GM13977 (cell line): ENCODE measurements at places on chromosomes 7 and 10.

DNA sequence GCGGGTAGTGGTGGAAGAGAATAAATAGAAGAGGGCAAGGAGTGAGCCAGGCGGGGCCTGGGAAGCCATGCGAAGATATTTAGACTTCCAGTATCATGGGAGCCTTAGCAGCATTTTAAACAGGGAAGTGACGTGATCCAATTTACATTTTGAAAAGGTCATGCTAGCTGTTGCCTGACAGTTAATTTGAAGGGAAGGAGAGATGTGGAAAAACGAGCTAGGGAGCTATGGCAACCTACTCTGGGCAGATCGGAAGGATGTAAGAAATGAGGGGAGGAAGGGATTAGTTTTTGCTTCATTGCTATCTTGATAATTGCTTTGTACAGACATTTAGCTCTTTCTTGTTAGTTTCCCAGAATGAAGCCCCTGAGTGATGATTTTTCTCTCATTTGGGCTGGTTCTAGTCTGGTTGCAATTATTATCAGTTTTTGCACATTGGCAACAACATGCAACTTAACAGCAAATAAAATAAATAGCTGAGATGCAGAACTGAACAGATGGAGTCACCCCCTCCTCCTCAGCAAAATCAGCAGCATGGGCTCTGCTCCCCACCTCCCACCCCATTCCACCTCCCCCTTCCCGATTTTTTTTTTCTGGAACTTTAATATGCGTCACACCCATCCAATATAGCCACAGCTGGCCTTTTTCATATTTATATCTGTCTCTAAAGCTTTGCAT is 13.0 kb upstream of the CALU start:
- no peak for DNase-seq

DNA sequence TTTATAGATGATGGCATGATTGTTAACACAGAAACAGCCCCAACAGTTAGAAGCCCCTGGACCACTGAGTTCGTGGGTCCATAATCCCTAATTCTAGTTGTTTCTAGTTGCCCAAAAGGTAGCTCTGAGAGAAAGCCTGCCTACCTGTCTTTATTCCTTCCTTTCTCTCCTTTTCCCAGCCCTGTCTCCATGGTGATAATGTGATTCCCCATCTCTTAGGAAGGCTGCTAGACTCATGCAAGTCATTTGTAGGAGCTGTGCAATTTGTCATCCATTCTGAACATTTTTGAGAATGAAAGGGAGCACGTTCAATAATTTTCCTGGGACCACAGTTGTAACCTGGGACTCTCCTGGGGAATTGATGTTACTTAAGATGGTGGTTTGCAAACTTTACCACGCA is 183.4 kb downstream of the EMX2 start:
- no peak for DNase-seq

DNA sequence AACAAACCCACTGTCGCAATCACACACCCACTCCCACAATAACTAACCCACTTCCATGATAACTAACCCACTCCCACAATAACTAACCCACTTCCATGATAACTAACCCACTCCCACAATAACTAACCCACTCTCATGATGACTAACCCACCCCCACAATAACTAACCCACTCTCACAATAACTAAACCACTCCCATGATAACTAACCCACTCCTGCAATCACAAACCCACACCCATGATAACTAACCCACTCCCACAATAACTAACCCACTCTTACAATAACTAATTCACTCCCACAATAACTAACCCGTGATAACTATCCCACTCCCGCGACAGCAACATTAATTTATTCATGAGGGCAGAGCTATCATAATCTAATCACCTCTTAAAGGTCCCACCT is 105.8 kb downstream of the COL13A1 start:
- DNase-seq, result no peak

GRCh38 chr10:4061441-4061951 is 276.5 kb upstream of the KLF6 start:
- no peak for DNase-seq

DNA sequence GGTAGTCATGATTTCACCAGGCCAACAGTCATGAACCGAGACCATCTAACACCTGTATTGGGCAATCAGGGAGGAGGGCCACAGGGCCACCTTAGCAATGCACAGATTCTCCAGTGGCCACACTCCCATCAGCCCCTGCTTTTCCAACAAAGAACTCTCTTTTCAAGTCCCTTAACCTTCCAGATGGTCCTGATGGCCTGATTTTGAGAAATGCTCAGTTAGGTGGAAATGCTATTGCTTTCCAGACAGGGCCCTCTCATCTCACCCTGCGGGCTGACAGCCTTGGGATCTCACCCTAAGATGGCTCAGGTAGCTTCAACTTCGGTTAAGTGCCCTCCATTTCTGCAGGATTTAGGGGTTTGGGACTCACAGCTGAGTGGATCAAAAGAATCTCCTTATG is 131.9 kb upstream of the PRR15 start:
- no peak for DNase-seq
